ENCODE measurements at places on chromosomes 5 and 9.

DNA sequence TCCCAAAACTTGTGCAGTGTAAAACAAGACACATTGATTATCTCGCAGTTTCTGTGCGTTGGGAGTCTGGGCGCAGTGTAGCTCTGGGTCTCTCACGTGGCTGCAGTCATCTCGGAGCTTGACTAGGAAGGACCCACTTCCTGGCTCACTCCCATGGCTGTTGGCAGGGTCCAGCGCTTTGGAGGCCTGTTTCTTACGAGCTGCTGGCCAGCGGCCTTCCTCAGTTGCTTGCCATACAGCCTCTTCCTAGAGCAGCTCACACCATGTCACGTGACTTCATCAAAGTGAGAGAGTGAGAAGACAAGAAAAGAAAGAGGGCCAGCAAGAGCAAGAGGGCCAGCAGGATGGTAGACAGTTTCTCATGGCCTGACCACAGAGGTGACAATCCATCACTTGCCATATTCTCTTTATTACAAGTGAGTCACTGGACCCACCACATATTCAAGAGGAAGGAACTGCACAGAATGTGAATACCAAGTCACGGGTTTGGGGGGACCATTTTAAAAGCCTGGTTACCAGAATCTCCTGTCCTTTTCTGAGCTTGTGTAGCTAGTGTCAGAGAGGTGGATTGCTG is 36.2 kb downstream of the MCCC2 start:
- no peak for DNase-seq

DNA sequence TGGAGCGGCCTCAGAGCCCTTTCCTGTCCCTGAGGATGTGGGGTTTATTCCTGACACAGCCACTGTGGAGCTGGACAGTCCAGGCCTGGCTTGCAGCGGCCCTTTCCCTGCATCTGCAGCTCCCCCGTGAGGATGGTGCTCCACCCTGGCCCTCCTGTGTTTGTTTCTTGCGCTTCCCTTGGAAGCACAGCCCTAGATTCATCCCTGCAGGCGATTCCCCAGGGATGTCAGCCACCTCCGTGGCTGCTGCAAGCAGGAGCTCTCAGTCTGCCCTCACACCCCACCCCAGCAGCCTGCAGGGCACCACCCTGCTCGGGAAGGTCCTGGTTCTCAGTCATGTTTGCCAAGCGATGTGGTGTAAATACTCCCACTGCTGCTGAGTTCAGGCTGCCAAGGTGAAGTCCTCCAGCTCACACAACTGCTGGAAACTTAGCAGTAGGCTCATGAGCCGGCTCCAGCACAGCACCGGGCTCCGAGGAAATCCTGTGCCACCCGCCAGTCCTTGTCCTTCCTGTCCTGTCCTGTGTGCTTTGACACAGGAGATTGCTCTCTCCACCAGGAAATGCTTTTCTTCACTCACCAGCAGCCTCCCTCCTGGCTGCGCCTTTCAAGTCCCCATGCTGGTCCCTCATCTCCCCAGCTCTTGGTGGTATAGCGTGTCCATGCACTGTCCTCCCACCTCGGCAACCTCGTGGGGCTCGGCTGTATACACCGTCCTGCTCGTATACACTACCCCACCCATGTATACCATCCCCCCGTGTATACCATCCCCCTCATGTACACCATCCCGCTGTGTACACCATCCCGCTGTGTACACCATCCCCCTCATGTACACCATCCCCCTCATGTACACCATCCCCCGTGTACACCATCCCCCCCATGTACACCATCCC is 16.2 kb downstream of the ROPN1L start:
- DNase-seq = no peak

GRCh38 chr5:123450114-123450513 is 26.9 kb upstream of the CEP120 start:
- DNase-seq = no peak

- DNase-seq = no peak
Observed at GRCh38 chr9:106106396-106106795, 412.1 kb downstream of the TMEM38B start.

DNA sequence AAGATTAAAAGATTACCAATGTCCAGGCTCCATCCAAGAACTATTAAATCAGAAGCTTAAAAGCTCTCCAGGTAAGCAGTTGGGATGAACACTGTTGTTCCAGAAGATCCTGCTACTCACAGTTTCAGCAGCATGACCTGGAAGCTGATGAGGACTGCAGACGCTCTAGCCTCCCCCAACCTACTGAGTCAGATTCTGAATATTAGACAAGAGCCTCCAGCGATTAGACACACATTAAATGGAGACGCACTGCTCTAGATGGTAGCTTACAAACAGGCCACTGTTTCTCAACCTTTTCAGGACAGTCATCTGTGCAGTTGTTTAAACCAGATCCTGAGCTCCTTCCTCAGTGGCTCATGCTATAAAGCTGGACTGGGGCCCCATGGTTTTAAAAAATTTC is 54.3 kb downstream of the MTMR12 start:
- DNase-seq = no peak

DNA sequence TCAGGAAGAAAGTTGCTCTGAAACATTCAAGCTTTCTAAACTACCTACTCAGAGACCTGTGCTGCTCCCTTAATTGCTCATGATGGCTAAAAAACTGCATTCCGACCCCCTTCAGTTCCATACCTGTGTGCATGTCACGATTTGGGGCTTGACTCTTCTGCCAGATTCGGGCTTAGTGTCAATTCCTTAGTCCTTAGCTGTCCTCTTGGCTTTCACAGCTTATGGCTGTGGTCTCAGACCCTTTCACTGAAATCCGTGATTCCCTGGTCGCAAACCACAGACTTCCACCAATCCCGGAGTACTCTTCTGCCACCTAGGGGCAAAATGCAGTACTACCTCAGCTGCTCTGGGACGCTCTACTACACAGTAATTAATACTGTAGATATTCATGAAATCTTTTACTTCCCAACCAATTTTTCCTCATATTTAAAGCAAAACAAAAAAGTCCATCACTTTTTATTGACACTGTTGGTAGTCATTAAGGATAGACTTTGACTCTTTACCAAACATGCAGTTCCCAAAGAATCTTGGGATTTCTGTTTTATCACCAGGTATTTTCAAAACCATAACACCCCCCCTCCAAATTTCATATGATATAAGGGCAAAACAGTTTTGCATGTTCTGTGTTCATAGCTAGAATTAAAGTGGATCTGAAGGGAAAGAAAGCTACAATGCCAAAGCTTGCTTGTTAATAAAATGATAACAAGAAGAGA is 617.4 kb downstream of the SLCO4C1 start:
- DNase-seq = peak; percentile 92

DNA sequence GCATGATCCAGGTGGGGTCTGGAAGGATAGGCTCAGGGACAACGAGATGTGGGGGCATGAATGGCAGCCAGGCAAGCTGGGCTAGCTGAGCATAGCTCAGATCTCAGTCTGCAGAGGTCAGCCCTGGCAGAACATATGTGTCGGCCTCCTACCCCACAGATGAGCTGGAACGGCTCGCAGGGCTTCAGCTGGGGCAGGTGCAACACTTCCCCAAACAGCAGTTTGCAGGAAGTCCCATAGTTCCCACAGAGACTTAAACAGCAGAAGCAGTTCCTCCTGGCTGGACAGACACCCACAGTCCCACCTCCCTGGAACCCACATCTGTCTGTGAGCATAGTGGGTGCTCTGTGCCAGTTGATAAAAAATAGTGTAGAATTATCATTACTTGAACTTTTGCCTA is 404.6 kb downstream of the GADD45G start:
- DNase-seq = no peak

All from H1 (cell line).